ENCODE measurements at places on chromosomes 4 and X. TPM values are rescaled to one million over a fixed set of nuclear protein-coding genes. Genes with fewer than 3 reads are reported as not detected.

Gene KIF4A
- 17.3 TPM for total RNA-seq

Gene VCX
- total RNA-seq: not detected

Gene PITX2
- 28.9 TPM for total RNA-seq

Gene DUX4
- total RNA-seq: not detected

DNA sequence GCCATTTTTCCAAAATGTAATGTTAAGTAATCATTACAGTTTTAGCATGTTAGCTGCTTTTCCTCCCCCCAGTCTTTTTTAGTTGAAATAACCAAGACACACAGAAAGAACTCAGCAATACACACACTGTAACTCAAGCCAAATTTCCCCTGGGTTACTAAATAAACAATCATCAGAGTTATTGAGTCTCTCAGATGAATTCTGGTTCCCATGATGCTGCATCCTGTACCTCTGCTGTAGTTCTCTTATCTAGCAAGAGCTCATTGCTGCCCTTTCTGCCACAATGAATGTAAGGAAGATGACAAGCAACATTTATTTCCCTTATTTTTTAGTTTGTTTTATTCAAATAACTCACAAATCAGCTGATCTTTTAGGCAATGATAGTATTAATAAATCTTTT, 185.1 kb downstream of the ARHGAP6 start:
- DNase-seq: no peak

DNA sequence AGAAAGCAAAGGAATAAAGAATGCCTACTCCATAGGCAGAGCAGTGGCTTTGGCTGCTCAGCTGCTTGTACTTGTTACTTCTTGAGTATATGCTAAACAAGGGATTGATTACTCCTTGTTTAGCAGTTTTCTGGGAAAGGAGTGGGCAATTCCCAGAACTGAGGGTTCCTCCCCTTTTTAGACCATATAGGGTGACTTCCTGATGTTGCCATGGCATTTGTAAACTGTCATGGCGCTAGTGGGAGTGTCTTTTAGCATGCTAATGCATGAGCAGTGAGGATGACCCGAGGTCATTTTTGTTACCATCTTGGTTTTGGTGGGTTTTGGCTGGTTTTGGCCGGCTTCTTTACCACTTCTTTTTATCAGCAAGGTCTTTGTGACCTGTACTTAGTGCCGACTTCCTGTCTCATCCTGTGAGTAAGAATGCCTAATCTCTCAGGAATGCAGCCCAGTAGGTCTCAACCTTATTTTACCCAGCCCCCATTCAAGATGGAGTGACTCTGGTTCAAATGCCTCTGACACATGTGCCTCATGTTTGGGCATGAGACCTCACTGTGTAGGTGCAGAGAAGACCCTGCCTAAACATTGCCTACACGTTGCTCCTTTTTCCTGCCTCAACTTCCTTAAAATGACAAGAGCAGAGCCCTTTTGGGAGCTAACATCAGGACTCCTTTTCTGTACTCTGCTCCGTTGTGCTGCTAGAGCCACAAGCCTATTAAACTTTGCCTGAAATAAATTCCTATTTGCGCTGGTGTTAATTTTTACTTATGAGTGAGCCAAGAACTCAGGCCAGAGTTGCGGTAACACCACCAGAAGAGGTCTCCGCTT, 21.0 kb upstream of the UBA6 start:
- no peak for DNase-seq

DNA sequence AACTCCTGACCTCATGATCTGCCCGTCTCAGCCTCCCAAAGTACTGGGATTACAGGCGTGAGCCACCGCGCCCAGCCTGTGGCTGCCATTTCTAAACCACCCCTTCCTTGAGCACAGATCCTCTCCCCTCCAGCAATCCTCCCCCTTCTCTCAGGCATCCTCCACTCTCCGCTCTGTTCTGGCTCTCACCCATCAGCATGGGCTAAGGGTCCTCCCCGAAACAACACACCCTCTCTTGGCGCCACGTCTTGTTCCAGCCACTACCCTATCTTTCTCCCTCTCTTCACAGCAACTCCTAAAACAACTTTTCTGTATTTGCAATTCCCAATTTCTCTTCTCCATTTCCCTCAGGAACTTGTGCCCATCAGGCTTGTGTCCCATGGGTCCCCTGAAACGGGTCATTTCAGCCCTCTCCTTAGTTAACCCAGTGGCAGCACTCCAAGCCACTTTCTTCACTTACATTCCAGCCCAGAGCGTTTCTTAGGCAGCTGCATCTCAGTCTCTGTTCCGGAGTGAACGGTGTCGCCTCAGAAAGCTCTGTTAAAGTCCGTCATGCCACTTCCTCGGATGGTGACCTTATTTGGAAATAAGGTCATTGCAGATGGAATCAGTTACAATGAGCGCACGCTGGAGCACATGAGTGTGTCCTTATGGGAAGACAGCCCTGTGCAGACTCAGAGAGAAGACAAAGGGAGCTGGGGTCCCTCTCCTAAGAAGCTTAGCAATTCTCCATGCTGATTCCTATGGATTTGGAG, 28.3 kb upstream of the CLDN24 start:
- DNase-seq: no peak

GRCh38 chr4:7822877-7823276, 116.8 kb downstream of the AFAP1 start:
- DNase-seq: no peak

GRCh38 chr4:71184195-71184781, 154.5 kb upstream of the SLC4A4 start:
- DNase-seq: peak; percentile 39

GRCh38 chrX:41276661-41277506, 57.1 kb upstream of the DDX3X start:
- DNase-seq: no peak

DNA sequence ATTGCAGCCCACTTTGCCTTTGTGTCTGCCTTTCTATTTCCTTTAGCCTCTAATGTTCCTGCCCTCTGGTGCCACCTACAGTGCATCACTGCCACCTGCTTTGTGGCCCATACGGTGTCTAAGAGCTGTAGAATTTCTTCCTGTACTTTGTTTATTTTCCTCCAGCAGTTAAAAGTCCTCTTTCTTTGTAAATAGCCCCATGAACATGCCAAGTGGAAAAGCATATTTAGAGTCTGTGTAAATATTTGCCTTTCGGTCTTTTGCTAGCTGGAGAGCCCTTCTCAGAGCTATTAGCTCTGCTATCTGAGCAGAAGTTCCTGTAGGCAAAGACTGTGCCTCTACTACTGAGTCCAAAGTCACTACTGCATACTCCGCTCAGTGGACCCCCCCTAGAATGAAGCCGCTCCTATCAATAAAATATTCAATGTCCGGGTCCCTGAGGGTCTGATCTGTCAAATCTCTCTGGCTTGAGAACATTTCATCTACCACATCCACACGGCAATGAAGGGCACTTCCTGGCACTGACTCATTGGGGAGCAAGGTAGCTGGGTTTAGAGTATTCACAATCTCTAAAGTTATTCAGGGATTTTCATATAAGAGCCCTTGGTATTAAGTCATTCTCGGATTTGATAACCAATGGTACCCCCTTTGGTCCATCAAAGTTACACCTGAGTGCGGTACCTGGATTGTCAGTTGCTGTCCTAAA, 36.3 kb downstream of the SULT1E1 start:
- no peak for DNase-seq

- no peak for DNase-seq
These were observed 62.3 kb downstream of the GPC3 start for GRCh38 chrX:133923113-133923512.

DNA sequence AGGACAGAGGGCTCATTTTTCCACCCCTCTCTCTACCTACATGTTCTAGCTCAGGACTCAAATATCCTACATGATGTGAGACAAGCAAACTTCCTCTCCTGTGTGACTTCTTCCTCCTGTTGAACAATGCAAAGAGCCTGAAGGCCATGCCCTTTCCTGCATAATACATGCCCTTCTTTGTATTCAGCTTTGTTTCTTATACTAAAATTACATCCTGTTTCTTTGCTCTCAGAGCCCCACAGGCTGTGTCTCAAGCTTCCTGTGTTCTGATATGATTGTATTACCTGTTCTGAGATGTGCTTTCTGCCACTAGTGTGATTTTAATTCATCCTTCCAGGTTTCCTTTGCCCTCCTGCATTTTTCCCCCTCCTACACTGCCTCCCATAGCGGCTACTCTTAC, 166.4 kb upstream of the AFF2 start:
- no peak for DNase-seq

GRCh38 chr4:6869944-6870343, 39.7 kb upstream of the TBC1D14 start:
- no peak for DNase-seq

DNA sequence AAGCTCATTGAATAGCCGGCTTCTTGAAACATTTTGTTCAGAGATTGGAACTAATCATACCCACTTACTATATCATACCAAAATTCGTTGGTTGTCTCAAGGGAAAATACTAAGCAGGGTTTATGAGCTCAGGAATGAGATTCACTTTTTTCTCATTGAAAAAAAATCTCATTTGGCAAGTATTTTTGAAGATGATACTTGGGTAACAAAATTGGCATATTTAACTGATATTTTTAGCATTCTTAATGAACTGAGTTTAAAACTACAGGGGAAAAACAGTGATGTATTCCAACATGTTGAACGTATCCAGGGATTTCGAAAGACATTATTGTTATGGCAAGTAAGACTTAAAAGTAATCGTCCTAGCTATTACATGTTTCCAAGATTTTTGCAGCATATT, 6.4 kb downstream of the FAM200B start:
- DNase-seq: no peak

GRCh38 chr4:74627504-74627903, 166.8 kb downstream of the BTC start:
- DNase-seq: no peak

DNA sequence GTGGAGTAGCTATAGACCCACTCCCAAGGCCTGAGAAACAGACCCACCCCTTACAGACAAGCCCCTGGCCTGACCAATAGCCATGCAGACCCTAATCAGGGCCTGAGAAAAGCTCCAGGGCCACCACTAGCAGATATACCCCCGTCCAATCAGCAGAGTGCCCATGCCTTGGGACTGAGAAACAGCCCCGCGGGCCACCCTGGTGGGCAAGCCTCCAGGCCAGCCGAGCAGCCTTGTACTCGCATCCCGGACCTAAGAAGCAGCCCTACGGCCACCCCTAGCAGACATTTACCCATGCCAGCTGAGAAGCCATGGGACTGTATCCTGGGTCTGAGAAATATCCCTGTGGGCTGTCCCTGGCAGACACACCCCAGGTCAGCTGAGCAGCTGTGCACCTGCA, 436.5 kb downstream of the SMARCA1 start:
- DNase-seq: no peak

DNA sequence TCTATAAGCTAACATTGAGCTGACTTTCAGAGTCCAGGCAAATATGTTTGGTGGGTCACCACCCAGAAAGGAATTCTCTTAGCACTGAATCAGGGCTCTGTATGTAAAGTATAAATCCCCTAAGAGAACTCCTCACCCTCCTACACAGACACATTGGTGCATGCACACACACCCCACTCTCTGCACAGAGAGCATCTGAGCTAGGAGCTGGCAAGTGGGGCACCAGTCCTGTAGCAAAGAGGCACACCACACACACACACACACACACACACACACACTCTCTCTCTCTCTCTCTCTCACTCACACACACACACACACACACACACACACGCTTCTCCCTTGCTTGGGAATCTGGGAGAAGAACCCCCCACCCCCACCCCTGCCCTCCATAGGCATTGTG, 3.2 kb downstream of the SLITRK2 start:
- DNase-seq: no peak

DNA sequence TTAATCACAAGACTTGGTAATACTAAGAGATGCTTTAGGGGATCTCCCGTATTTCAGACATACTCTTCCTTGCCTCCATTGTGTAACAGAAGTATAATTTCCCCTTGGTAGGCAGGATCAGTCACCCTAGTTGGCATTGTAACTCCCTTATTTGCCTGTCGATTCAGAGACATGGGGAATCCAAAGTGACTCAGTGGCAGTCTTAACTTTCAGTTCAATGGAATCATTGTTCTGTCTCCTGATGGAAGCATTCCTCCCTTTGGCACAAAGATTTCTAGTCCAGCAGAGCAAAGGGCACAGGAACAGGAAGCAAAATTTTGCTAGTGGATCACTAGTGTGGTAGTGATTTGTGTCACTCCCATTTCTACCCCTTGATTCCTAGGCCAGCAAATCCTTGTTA, 80.4 kb downstream of the DCUN1D4 start:
- no peak for DNase-seq

DNA sequence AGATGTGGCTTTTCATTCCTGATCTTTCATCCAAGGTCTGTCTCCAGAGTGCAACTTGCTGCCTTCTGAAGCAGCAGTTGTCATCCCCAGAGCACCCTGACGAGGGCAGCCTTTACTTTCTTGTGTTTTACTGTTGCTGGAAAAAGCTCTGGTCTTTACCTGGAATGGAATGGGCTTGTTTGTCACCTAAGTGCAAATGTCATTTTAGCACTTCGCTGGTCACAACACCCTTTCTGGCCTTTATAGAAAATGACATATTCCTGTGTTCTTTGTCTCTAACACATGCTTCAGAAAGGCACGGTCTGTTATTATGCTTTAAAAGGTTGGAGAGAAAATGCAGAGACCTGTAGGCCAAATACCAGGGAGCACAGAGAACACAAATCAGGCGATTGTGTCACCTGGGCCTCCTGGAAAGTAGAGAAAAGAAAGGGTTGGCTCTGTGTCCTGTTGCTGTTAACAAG, 332.7 kb upstream of the IGFBP7 start:
- no peak for DNase-seq

- DNase-seq: no peak
These were observed 46.6 kb downstream of the SHROOM2 start for GRCh38 chrX:9832811-9833210.

DNA sequence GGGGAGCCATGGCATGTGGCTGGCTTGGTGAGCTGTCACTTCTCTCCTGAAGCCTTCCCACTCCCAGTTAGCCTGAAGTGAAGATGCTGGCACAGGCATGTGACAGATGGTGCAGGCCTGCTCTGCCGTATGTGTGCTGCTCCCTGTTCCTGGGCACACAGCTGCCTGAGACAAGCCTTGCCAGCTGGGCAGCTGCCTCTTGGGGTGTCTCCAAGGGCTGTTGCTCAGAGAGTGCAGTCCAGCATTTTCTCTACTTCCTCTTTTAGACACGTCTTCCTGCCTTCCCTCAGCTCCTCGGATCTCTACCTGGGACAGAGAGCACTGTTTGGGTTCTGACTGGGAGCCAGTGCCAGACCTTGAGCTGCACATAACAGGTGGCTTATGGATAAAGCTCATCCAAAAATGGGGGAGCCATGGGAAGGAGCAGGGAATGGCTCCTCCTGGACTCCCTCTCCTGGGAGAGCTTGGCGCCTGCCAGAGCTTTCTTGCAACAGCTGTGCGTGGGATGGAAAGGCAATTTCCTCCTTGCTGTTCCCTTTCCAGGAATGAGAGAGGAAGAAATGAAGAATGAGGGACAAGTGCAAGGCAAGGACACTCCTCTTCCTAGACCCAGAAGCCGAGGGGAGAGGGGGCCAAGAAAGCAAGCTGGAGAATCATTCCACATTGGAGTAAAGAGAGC, 132.9 kb downstream of the MSL3 start:
- peak; percentile 50 for DNase-seq

GRCh38 chr4:10161840-10162239, 45.2 kb upstream of the WDR1 start:
- no peak for DNase-seq
